ENCODE measurements at places on chromosomes 12 and 14. TPM values are rescaled to one million over a fixed set of nuclear protein-coding genes. Genes with fewer than 3 reads are reported as not detected.

NDRG2 gene
- 7.7 TPM for total RNA-seq

TEX52 gene
- total RNA-seq = not detected

EPYC gene
- total RNA-seq = not detected

CALCOCO1 gene
- 23.7 TPM for total RNA-seq

DNA sequence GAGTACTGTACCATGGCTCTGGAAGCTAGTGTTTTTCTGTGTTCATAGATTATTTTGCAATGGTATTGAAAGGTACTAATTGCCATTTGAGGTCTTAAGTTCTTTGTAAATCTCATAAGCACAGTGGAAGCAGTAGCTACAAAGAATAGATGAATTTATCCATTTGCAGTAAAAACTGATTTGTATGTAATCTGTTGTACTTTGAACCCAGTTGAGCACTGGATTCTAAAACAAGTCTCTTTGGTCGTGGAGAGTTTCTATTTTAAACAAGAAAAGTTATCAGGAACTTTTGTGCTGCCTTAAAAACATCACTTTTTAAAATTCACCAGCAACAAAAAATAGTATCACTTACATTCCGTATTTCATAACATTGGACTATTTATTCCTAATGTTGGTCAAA, 4.1 kb downstream of the RAP1B start:
- H3K4me3 ChIP-seq = peak overlapping the region; percentile 94
- H3K36me3 ChIP-seq = peaks cover 40% of the 10 kb centered on the region
- no peaks in the 10 kb centered on the region for H3K27me3 ChIP-seq
- peaks cover 62% of the 10 kb centered on the region for H3K4me1 ChIP-seq
- H3K27ac ChIP-seq = peak overlapping the region; percentile 87
- DNase-seq = no peak

DNA sequence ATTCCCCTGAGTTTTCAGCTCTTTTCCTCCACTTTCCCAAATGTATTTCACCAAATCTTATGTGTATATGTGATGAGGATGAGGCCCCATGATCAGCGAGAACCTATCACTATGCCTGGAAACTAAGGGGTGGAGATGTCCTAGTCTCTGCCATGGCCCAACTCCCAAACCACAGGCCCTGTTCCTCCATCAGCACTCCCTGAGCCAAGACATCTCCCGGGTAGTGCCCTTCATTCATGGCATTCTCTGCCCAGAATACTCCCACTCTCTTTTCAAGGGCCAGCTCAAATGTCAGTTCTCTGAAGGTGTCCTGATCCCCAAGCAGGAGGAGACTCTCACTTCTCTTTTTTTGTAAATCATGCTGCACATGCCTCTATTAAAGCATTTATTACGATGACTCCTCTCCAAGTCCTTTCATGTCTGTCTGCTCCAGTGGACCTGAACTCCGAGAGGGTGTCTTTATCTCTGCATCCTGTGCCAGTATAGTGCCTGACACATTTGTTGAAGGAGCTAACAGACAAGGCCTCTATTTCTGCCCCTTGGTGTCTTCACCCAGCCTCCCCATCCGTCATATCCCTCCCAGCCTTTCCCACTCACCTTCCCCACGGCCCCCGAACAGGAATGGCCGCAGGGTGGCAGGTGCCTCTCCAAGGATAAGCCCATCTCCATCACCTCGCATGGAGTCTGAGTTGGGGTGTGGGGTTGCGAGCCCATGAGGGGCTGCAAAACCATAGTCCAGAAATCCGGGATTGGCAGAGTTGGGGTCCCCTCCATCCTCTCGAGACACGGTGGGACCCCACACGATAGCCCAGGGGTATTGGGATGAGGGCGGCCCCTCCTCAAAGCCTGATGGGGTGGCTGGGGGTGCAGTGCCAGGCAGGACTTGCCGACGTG, 3.7 kb downstream of the PIANP start:
- peaks cover 26% of the 10 kb centered on the region for H3K27me3 ChIP-seq
- no peak overlapping the region for H3K27ac ChIP-seq
- H3K4me1 ChIP-seq = peaks cover 13% of the 10 kb centered on the region
- H3K4me3 ChIP-seq = no peak overlapping the region

DNA sequence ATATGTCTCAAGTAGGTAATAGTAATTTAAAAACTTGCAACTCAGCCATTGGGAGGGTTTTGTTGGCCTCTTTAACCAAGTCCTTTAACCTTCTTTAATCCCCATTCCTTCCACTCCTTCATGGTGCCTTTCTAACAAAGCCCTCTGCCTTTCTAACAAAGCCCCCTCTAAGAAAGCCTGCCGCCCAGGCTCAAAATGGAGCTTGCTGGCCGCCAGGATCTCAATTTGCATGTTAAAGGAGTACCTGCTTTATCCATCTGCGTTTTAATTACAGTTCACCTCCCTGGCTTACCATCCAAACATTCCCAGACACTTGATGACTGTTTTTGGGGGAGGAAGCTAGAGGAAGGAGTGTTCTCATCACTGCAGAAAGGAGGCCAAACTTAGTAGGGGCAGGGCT, 183.4 kb downstream of the PTPN11 start:
- no peaks in the 10 kb centered on the region for H3K36me3 ChIP-seq
- H3K27ac ChIP-seq = no peak overlapping the region
- no peaks in the 10 kb centered on the region for H3K4me1 ChIP-seq
- H3K27me3 ChIP-seq = peaks cover 17% of the 10 kb centered on the region

- H3K4me1 ChIP-seq = no peaks in the 10 kb centered on the region
- peak; percentile 88 for DNase-seq
- no peak overlapping the region for H3K27ac ChIP-seq
- no peaks in the 10 kb centered on the region for H3K36me3 ChIP-seq
- H3K4me3 ChIP-seq = no peak overlapping the region
- peaks cover 3% of the 10 kb centered on the region for H3K27me3 ChIP-seq
These were observed 23.7 kb upstream of the DHRS4 start for GRCh38 chr14:23929822-23930294.

GRCh38 chr14:52131640-52132320, 62.9 kb upstream of the NID2 start:
- no peak overlapping the region for H3K27ac ChIP-seq
- H3K4me3 ChIP-seq = no peak overlapping the region
- H3K36me3 ChIP-seq = no peaks in the 10 kb centered on the region
- peaks cover 3% of the 10 kb centered on the region for H3K27me3 ChIP-seq

- peaks cover 9% of the 10 kb centered on the region for H3K36me3 ChIP-seq
- no peak overlapping the region for H3K27ac ChIP-seq
- H3K27me3 ChIP-seq = no peaks in the 10 kb centered on the region
These were observed 18.1 kb downstream of the CAMKK2 start for GRCh38 chr12:121278169-121279070.

- H3K36me3 ChIP-seq = peaks cover 1% of the 10 kb centered on the region
- peak overlapping the region; percentile 84 for H3K27ac ChIP-seq
- H3K4me3 ChIP-seq = peak overlapping the region; percentile 38
- peak; percentile 51 for DNase-seq
These were observed 3.4 kb downstream of the PLEKHG3 start for GRCh38 chr14:64707661-64708060.

DNA sequence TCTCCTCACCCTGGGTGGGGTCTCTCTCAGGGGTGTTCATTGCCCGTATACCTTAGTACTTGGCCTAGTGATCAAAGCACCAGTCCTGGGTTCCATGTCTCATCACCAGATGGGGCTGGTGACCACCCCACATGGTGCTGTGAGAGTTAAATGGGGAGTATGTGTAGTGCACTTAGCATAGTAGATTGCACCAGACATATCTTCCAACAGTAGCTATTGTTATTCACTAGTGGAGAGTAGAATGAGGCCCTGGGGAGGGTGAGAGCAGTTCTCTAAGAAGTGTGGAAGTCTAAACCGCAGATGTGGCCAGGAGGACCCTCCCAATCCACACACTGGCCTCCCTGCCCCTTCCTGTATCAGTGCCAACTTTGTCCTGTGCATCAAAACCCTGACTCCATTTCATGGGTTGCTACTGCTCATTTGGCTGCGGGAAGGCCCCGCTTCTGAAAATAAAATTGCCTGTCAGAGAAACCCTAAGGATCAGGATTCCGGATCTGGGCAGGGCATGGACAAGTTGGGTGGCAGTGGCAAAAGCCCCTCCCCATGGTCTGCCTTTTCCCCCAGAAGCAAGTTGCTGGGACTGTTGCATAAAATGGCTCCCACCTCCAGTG, 4.4 kb downstream of the CD9 start:
- H3K27me3 ChIP-seq = peaks cover 39% of the 10 kb centered on the region
- H3K27ac ChIP-seq = no peak overlapping the region
- H3K4me3 ChIP-seq = no peak overlapping the region
- H3K4me1 ChIP-seq = no peaks in the 10 kb centered on the region
- no peak for DNase-seq
- H3K36me3 ChIP-seq = no peaks in the 10 kb centered on the region

GRCh38 chr14:80981156-80981555, 25.7 kb downstream of the TSHR start:
- H3K36me3 ChIP-seq = no peaks in the 10 kb centered on the region
- H3K4me3 ChIP-seq = no peak overlapping the region
- no peak overlapping the region for H3K27ac ChIP-seq
- no peak for DNase-seq
- peaks cover 4% of the 10 kb centered on the region for H3K27me3 ChIP-seq
- H3K4me1 ChIP-seq = peaks cover 14% of the 10 kb centered on the region

DNA sequence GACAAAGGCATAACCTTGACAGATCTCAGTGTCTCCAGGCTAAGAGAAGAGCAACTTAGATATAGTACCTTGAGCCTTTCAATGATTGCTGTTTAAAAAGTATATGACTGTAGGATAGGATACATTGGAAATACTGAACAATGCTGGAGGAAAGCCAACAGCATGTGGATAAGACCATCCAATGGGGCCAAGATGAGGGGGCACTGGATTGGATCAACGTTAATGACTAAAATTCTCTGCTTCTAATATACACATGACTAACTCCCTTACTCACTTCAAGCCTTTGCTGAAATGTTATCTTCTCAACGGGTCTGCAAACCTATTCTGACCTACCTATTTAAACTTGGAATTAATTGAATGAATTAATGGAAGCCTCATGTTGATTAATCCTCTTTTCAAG, 354.9 kb downstream of the RAD51B start:
- no peaks in the 10 kb centered on the region for H3K36me3 ChIP-seq
- no peak overlapping the region for H3K27ac ChIP-seq
- H3K4me3 ChIP-seq = no peak overlapping the region
- no peaks in the 10 kb centered on the region for H3K4me1 ChIP-seq

DNA sequence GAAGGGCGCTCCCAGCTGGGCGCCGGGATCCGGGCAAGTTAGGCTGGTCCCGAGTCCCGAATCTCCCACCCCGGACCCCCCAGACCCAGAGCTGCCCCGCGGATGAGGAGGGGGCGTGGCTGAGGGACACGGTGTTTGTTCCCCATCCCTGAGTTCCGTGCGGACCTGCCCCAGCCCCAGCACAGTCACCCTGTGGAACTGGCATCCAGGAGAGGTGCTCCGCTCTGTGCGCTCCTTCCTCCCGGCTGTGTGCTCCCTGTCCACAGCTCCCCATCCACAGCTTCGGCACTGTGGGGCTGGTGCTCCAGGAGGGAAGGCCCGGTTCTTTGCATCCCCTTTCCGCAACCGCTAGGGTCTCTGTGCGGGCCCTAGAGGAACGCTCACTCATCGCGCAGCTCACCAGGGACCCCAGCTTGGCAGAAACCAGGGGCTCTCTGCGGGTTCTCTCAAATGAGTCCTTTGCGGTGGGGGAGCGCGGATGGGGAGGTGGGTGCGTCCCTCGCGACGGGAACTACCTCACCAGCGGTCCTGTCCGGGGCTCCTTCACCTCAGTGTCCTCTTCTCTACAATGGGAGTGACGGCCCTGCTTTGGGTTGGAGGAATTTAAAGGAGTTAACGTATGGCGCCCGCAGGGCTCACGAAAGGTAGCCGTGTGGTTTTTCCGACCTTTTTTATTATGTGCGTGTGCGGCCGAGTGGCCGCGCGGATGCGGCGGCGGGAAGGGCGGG, 845 bp downstream of the TMEM132C start:
- peaks cover 3% of the 10 kb centered on the region for H3K36me3 ChIP-seq
- peaks cover 33% of the 10 kb centered on the region for H3K27me3 ChIP-seq
- no peak for DNase-seq
- no peak overlapping the region for H3K27ac ChIP-seq

DNA sequence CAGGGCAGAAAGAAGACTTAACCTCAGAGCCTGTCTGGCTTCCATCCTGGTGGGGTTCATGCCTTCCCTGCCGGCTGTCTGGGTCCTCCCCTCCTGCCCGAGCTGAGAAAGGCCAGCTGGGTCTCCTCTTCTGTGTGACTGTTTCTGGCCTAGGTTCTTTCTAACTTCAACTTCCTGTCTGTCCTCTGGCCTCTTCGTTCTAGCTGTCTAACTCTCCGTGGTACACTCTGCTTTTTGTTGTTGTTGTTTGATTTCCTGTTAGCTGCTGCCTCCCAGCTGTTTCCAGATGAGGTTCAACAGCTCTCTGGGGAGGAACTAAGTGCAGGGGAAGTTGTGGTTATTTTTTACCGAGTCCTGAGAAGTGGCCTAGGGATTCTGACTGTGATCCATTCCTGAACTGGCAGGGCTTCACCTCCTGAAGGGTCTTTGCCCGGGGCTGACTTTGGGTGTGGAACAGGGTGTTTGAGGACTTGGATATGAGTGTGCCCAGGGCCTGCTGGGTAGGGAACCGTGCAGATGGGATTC, 3.2 kb downstream of the MLXIP start:
- peaks cover 60% of the 10 kb centered on the region for H3K4me1 ChIP-seq
- peak overlapping the region; percentile 76 for H3K27ac ChIP-seq
- H3K27me3 ChIP-seq = no peaks in the 10 kb centered on the region
- H3K36me3 ChIP-seq = peaks cover 10% of the 10 kb centered on the region
- DNase-seq = peak; percentile 45

- no peaks in the 10 kb centered on the region for H3K36me3 ChIP-seq
- DNase-seq = no peak
- H3K4me3 ChIP-seq = peak overlapping the region; percentile 54
- H3K27me3 ChIP-seq = peaks cover 66% of the 10 kb centered on the region
These were observed 1.6 kb downstream of the HRK start for GRCh38 chr12:116879509-116880212.

GRCh38 chr12:69055706-69056105, 122.7 kb upstream of the CPM start:
- H3K27me3 ChIP-seq = peaks cover 9% of the 10 kb centered on the region
- DNase-seq = no peak
- no peak overlapping the region for H3K4me3 ChIP-seq
- H3K36me3 ChIP-seq = no peaks in the 10 kb centered on the region
- peaks cover 33% of the 10 kb centered on the region for H3K4me1 ChIP-seq
- no peak overlapping the region for H3K27ac ChIP-seq

DNA sequence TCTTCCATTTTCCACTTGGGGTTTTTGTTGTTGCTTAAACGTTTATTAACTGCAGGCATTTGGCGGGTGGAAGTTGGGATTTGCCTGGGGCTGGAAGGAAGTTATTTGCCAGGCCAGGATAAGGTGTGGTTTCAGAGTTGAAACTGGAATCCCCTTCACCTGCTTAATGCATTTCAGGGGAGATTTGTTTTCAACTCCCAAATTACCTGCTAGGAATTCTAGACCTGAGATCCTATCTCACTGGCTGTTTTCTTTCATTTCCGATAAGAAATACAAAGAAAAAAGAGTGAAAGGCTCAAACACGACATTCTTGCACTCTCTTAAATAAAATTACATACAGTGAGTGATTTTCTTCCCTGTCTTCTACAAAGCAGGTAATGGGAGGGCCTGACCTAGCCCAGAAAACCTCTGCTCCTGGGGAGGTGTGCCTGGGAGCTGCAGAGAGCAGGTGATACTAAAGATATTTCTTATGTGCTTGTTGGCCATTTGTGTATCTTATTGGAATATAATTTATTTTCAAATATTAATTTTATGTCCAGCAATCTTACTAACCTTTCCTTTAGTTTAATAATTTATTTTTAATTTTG, 278.2 kb downstream of the ZFP36L1 start:
- no peaks in the 10 kb centered on the region for H3K27me3 ChIP-seq
- peaks cover 10% of the 10 kb centered on the region for H3K4me1 ChIP-seq
- no peak overlapping the region for H3K4me3 ChIP-seq

All from activated CD4-positive, alpha-beta memory T cell treated with anti-CD3 and anti-CD28 coated beads for 36 hours (primary cell).